ENCODE measurements at places on chromosomes 6 and 20.

- DNase-seq = no peak
These were observed 82.5 kb upstream of the MRPS10 start for GRCh38 chr6:42300185-42300584.

- DNase-seq = no peak
These were observed 31.5 kb downstream of the PMEPA1 start for GRCh38 chr20:57678340-57678739.

GRCh38 chr6:63355632-63356031 is 35.8 kb upstream of the LGSN start:
- DNase-seq = no peak

GRCh38 chr20:44959638-44960102 is 527 bp downstream of the TOMM34 start:
- no peak for DNase-seq

- DNase-seq = no peak
These were observed 36.7 kb downstream of the NINL start for GRCh38 chr20:25548613-25549086.

DNA sequence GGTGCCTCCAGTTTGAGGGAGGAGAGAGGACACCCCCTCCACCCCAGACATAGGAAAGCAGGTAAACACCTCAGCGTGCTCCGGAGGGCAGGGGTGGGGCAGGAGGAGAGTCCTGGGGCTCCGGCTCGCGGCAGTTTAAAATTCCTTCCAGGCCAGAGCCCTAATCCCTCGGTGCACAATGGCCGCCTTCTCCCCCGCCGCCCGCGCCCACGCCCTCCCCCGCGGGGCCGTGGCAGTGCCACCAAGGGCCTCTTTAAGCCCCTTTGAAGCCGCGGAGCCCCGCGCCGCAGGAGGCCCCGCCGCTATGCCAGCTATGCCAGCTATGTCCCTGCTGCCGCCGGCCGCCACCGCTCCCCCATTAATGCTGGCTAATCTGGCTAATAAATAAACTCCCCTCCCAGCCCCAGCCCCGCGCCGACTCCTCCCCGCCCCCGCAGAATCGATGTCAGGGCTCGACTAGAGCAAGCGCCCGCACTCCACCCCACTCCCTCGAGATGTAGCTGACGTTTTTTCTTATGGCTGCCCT is 125.1 kb downstream of the MRPL14 start:
- DNase-seq = no peak

DNA sequence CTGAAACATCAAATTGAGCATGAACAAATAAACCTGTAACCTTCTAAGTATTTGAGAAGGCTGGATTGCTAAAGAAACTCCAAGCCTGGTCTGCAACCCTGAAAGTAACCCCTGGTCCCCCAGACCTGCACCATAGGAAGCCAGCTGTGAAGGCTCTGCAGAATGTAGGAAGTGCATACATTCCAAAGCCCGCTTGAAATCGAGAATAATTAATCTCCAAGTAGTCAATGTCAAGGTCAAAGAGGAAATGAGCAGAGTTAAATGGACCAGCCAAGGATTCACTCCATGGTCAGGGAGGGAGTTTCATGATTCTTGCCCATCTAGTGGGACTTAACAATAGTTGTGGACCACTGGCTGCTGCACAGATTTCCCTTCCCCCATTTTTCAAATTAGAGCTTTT is 107.6 kb upstream of the RNF24 start:
- no peak for DNase-seq

DNA sequence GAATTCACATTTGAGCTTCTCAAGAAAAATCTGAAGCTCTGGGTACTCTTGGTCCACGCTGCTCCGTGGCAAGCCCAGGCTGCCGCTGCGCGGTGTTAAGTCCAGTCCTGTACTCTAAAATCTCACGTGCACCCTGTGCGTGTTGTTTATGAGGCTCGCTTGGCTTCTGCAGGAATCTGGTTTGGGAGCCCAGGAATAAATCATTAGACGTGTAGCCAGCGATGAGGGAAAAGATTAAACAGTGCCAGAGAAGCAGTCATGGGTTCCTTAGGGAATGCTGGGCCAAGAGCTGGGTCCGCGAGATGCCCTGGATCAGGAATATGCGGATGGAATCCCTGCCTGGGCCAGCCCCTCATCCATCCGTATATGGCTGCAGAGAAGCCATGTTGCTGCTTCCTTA is 87.3 kb downstream of the KCNB1 start:
- DNase-seq = no peak

GRCh38 chr6:38171997-38172738 is 352.6 kb downstream of the ZFAND3 start:
- no peak for DNase-seq

DNA sequence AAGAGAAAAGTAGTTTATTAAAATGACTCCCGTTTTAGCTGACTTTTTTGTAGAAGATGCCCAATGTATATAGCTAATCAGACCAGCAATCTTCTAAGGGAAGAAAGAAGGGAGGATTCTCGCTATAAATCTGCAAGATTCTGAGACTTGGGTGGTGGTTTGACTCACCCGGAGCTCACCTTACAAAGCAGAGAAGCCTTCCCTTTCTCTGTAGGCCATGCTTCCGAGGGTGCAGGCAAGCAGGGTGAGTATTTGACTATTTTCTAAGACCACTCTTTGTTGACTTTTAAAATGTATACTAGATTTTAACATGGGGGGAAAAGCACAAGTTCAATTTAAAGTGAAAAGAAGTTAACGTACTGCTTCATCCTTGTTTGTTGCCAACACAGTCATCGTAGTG is 2.7 kb downstream of the OLIG3 start:
- no peak for DNase-seq

- DNase-seq = no peak
These were observed 78.2 kb upstream of the ARID1B start for GRCh38 chr6:156699017-156699421.

- DNase-seq = no peak
These were observed 210.9 kb downstream of the SLC24A3 start for GRCh38 chr20:19423097-19423899.

DNA sequence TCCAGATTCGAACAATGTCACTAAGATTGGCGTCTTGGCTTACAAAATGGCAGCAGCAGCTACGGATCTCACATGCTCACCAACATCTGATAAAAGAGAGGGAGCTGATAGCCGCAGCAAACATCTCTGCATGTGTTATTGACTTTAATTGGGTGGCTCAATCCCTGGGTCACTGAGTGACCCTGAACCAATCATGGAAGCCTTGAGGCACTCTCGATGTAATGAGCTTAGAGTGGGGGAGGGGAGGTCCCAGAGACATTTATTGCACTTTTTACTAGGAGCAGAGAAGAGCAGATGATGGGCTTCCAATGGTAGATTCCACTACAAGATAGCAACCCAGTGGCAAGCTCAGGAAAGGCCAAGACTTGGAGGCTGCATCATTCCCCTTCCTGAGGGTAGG is 238.7 kb downstream of the BMP7 start:
- no peak for DNase-seq

DNA sequence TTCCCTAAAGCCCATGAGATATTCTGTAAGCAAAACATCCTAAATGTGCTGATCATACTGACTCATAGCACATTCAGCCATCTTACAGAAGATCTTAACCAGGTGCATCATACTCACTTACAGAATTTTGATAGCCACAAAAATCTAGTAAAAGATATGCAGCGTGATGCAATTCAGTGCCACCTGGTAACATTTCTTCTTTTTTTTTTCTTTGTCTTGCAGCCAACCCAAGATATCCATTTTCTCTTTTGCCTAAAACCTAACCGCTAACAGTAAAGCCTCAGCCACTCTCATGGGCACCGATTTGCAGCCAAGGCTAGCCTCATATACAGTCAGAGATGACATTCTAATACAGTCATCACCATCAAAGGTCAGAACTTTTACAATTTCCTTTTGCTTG is 293.3 kb downstream of the HACE1 start:
- DNase-seq = no peak
